Heart right ventricle (tissue), 16 donors: ENCODE measurements at places on chromosomes 5 and 9. TPM values are rescaled to one million over a fixed set of nuclear protein-coding genes. Genes with fewer than 3 reads are reported as not detected.

NAA35 gene
- 17.7 TPM for total RNA-seq

CD72 gene
- 0.52 TPM for total RNA-seq

UGCG gene
- total RNA-seq: 14.8 TPM

MGAT4B gene
- 112 TPM for total RNA-seq

CAMK4 gene
- 0.11 TPM for total RNA-seq

NR2F1-AS1 gene
- not detected for total RNA-seq

CXCL14 gene
- 1.3 TPM for total RNA-seq

MAMDC2 gene
- total RNA-seq: 2.3 TPM

IL13 gene
- not detected for total RNA-seq

TLX3 gene
- total RNA-seq: not detected

GFI1B gene
- not detected for total RNA-seq

PRRX2 gene
- total RNA-seq: 0.38 TPM

RMRP gene
- total RNA-seq: 5,433 TPM

TRPM6 gene
- total RNA-seq: 0.49 TPM

EPB41L4B gene
- 4.2 TPM for total RNA-seq

MOB3B gene
- 2.3 TPM for total RNA-seq

KIF20A gene
- not detected for total RNA-seq

FREM1 gene
- 3.0 TPM for total RNA-seq

TUSC1 gene
- 5.7 TPM for total RNA-seq

CYLC2 gene
- not detected for total RNA-seq

CACNA1B gene
- total RNA-seq: 0.37 TPM

IL3 gene
- total RNA-seq: not detected

DMRTA1 gene
- total RNA-seq: 0.76 TPM
